Hematopoietic multipotent progenitor cell treated with erythropoietin and hydrocortisone succinate and interleukin-3 and kit ligand, for 8 days (in vitro differentiated cells): ENCODE measurements at places on chromosomes 11 and 22.
A peak's percentile ranks its signal among the peaks of the same experiment; 100 is the strongest.

DNA sequence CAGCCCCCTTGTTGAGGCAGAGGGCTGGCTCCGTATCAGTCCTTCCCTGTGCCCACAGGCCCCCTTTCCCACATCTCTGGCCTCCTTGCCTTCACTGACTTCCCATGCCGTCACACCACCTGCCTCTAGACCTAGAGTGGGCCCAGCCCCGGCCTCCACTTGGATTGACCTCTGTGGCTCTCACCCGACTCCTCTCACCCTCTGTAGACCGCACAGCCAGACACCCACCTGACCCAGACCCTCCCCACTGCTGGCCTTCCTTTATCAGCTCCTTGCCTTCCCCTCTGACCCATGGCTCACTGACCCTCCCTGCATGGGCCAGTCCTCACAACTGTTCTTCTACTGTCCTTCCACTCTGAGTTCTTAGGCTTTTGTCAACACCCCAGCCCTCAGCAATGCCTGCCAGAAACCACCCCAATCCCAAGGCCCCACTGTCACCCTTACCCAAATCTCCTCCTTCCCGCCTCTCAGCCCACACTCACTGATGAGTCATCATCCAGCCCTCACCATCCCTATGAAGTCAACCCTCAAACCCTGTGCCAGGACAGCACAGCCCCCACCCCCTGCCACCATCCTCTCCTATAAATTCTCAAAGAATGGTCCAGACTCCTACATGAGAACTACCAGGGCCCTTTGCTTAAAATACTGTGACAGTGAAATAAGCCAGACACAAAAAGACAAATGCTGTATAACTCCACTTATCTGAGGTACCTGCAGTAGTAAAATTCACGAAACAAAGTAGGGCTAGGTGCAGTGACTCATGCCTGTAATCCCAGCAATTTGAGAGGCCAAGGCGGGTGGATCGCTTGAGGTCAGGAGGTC, 53.4 kb downstream of the SCGB1A1 start:
- DNase-seq: peak; percentile 56

- DNase-seq: peak; percentile 77
Observed at GRCh38 chr11:76888989-76889388, 28.3 kb downstream of the ACER3 start.

- no peak for DNase-seq
Observed at GRCh38 chr11:35277827-35278226, 138.9 kb downstream of the CD44 start.

GRCh38 chr11:75940911-75941310, 125.9 kb downstream of the UVRAG start:
- no peak for DNase-seq

- no peak for DNase-seq
Observed at GRCh38 chr22:36493690-36494110, 12.3 kb upstream of the TXN2 start.

DNA sequence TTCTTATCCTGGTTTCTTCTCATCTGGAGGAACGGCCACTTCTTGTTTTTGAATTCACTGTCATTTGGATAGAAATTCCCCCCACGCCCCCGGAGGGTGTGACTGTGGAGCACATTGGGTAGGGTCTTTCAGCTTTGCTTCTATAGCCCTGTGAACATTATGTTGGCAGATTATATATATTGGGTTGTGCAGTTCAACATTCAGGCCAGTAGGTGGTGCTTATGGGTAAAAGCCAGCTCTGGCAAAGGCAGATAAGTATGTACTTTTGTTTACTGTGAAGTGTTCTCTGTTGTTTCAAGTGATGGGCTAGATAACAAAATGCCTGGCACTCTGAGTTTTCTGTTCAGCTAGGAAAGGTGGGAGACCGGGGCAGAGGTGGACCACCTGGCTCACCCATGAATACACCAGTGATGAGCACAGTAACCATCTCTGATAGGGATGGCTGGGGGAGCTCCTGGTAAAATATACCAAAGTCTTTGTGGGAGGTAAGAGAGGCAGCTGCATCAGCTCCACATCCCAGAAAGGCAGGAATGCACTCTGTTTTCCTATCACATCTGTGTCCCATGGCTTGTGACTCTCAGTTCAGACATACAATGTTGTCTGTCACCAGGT, 1348.2 kb upstream of the RAG2 start:
- peak; percentile 70 for DNase-seq

GRCh38 chr11:76626921-76627401, 43.6 kb downstream of the LRRC32 start:
- peak; percentile 48 for DNase-seq

DNA sequence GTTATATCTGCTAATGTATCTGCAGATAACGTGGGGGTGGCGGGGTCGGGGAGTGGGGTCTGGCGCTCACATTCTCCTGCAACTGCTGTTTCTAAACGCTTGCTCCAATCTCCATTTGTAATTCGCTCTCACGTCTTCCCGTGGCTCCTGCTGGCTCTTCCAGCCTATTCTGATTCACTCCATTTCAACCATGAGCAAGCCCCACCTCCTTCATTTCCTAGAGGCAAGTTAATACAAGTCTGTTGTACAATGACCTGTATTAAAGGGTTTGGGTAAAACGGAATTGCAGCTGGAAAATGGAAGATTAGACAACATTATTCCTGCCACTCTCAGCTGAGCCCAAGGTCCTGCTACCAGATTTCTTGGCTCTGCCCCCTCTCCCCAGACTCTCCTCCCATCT, 132.3 kb downstream of the CSNK2A3 start:
- DNase-seq: no peak

GRCh38 chr11:124868331-124869274, 3.4 kb downstream of the ROBO3 start:
- no peak for DNase-seq

- DNase-seq: no peak
Observed at GRCh38 chr22:37211866-37212173, 457 bp downstream of the SSTR3 start.

GRCh38 chr22:28674121-28674563, 5.5 kb downstream of the TTC28 start:
- DNase-seq: peak; percentile 57

- DNase-seq: no peak
Observed at GRCh38 chr11:8766043-8766987, 83.7 kb downstream of the RPL27A start.

- DNase-seq: no peak
Observed at GRCh38 chr11:105034813-105035620, at the start of gene CASP1. Gene CASP1 (minus strand): TSS chr11:105035144. CDS start chr11:105035113, 31 bp downstream.

GRCh38 chr11:15169815-15170551, 55.3 kb downstream of the INSC start:
- DNase-seq: no peak

- DNase-seq: no peak
Observed at GRCh38 chr11:35348898-35349687, 70.3 kb downstream of the SLC1A2 start.

DNA sequence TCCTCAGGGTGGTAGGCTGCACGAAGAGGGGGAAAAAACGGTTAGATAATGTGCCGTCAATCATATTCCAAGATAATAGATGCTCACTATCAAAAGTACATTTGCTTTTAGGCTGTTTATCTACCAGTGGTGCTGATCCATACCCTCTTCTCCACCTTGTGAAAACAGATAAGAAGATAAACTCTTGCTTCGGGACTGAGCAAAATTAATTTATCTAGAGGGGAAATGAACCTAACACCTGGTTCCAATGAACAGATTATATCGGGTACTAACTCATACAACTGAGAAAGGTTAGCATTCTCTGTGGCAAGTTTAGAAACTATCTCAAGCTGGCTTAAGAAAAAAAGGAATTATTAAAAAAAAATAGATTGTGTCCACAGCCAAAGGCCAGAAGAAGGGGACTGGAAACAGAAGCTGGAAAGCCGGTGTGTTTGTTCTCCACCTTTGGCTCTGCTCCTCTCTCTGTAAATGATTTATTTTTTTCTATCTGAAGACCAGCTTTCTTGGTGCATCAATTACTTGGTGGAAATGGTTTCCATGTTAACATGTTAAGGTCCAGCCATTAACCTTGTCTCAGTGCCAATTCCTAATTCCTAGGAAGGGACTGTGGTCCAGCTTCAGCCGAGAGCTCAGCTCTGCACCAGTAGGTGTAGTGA, 55.8 kb downstream of the SC5D start:
- no peak for DNase-seq

DNA sequence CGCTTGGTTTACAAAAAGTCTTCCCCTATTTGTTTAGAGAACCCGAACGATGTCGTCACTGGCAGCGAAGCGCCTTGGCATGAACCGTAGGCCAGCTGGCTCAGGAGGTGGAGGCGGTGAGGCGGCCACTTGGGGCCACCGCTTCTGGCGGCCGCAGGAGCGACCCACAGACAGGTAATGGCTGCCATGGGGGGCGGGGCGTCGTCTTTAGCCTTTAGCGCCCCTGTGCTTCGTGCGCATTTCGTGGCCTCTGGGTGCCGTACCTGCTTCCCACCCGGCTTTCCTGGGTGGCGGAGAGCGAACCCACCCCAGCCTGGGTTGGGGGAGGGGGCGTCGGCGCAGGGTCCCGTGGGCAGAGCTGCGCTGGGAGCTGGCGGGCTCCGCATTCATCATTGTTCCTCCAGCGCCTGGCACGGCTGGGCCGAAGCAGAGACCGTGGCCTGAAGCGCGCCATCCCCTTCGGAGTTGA, 469 bp upstream of the OSBP2 start:
- DNase-seq: peak; percentile 30

- peak; percentile 75 for DNase-seq
Observed at GRCh38 chr11:78228467-78228866, 39.7 kb downstream of the USP35 start.

GRCh38 chr11:30917859-30918478, 331.8 kb upstream of the MPPED2 start:
- DNase-seq: peak; percentile 53

- DNase-seq: no peak
Observed at GRCh38 chr11:107276077-107276476, 181.5 kb downstream of the CWF19L2 start.

- no peak for DNase-seq
Observed at GRCh38 chr11:8332891-8333290, 69.2 kb upstream of the LMO1 start.

DNA sequence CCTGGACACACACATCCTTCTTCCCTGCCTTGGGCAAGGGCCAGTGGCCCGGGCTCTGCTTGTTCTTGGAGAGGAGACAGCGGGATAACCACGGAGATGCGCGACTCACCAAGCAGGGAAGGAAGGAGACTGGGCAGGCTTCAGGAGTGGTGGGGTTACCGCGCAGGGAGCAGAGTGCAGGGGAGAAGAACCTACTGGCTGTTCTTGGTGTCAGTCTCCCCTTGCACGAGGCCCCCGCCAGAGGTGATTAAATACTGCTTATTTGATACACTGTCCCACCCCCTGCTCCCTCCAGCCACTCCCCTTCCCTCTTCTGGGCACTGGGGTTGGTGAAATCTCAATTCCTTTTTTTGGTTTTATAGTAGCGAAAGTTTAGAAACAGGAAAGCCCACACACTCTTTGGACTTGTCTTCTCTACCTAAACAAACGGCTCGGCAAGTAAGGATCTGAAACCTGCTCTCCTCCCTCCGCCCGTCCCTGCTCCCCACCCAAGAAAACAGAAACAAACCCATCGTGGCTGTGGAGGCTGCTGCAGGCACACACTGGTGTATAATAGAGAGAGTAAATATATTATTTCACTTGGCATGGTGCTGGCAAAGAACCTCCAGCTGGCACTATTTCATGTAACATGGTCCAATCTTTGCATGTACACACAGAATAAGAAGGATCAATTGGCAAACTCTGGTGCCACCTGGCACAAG, 10.8 kb downstream of the LARGE2 start:
- DNase-seq: no peak

DNA sequence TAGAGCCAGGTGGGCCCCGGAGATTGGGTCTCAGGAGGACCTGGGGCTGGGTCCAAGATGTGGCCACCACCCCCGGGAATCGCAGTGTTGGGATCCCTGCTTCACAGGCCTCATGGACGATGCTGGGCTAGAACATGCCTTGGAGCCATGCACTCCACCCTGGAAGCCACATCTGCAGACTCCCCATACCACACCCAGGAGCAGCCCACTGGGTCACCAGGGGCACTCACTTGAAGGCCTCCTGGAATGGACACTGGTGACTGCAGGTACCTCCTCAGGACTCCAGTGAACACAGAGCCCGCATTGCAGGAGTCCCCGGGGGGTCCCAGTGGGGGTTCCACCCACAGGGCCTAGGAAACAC, 25.0 kb downstream of the RTN4R start:
- DNase-seq: no peak

GRCh38 chr11:74009675-74010305, 905 bp upstream of the UCP3 start:
- peak; percentile 16 for DNase-seq

DNA sequence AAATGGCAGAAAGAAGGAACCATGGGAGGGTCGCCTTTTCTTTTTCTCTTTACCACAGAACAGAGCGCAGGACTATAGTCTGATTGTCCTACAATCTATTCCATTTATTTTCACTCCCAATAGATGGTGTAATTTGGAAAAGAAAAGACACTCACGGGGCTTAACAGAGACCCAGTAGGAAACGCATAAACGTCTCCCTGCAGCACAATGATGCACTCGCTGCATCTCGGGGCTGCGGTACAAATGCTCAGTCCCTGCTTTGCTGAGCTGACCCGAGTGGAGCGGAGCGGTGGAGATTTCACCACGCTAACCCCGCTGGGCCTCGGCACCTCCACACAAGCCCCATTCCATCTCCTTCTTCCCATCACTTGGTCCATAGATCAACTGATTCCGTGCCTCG, 1.5 kb downstream of the FEZ1 start:
- no peak for DNase-seq

- DNase-seq: no peak
Observed at GRCh38 chr11:68117853-68118470, 3.2 kb downstream of the CHKA start.

DNA sequence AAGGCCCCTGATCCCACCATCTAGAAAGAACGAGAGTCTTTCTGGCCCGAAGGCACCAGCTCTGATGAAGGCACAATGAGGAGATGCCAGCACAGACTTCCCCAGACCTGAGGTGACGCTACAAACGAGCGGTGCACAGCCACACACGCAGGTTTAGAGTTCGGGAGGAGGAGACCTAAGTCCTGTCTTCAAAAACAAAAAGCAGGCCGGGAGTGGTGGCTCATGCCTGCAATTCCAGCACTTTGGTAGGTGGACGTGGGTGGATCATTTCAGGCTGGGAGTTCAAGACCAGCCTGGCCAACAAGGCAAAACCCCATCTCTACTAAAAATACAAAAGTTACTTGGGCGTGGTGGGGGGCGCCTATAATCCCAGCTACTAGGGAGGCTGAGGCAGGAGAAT, 9.5 kb downstream of the LTO1 start:
- DNase-seq: no peak

DNA sequence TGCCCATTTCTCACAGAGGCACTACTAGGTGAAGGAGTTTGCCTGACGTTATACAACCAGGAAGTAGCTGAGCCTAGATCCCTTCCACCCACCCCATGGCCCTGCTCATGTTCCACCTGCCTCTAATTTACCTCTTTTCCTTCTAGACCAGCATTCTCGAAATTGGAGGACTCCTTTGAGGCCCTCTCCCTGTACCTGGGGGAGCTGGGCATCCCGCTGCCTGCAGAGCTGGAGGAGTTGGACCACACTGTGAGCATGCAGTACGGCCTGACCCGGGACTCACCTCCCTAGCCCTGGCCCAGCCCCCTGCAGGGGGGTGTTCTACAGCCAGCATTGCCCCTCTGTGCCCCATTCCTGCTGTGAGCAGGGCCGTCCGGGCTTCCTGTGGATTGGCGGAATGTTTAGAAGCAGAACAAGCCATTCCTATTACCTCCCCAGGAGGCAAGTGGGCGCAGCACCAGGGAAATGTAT, 14.1 kb downstream of the PIK3IP1 start:
- no peak for DNase-seq

GRCh38 chr11:130876100-130876499, 40.2 kb downstream of the SNX19 start:
- DNase-seq: no peak

- DNase-seq: no peak
Observed at GRCh38 chr22:43433451-43434274, 21.8 kb downstream of the MPPED1 start.

- no peak for DNase-seq
Observed at GRCh38 chr22:40951795-40952605, 822 bp downstream of the RBX1 start.
